ENCODE measurements at places on chromosomes 7 and 10.

- DNase-seq, result no peak
Observed at GRCh38 chr10:119135513-119135881, 30.0 kb downstream of the SFXN4 start.

DNA sequence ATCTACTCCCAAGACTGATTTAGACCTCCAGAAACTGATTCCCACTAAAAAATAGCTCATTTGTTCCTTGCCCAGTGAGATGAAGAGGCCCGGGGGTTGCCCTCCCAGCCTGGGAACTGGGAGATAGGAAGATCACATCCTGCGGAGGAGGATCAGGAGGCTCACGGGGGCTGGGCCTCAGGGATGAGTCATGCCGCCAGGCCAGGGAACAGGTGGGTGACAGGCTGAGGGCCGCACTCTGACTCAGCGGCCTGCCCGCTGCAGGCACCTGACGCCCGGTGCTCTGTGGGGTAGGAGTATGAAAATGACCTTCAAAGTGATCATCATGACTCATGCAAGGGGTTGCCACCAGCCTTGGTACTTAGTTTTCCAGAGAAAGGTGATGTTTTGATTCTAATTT is 104.5 kb upstream of the ZPBP start:
- DNase-seq, result no peak

GRCh38 chr10:131982796-131983195 is 1.1 kb upstream of the BNIP3 start:
- DNase-seq, result no peak

DNA sequence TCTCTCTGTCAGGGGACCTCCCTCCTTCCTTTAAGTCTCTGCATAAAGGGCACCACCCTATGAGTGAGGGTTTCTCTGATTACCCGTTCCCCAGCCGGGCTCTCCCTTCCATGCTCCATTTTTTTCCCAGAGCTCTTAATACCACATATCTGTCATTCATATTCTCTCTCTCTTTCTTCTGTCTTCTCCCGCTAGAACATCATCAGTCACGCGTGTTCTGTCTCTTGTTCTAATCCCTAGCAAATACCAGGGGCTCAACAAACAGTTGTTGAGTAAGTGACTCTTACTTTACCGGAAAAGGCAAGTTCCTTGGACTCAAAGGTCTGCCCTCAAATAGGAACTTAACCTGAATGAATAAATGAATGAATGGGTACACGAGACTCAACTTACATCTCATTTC is 68.5 kb downstream of the RSU1 start:
- no peak for DNase-seq

GRCh38 chr10:107576746-107577145 is 412.2 kb upstream of the SORCS1 start:
- peak; percentile 33 for DNase-seq

- no peak for DNase-seq
Observed at GRCh38 chr7:98641646-98642500, 24.8 kb downstream of the NPTX2 start.

GRCh38 chr10:10785627-10786026 is 232.0 kb upstream of the CELF2 start:
- DNase-seq, result no peak

- DNase-seq, result no peak
Observed at GRCh38 chr7:13226385-13226784, 539.0 kb downstream of the ARL4A start.

DNA sequence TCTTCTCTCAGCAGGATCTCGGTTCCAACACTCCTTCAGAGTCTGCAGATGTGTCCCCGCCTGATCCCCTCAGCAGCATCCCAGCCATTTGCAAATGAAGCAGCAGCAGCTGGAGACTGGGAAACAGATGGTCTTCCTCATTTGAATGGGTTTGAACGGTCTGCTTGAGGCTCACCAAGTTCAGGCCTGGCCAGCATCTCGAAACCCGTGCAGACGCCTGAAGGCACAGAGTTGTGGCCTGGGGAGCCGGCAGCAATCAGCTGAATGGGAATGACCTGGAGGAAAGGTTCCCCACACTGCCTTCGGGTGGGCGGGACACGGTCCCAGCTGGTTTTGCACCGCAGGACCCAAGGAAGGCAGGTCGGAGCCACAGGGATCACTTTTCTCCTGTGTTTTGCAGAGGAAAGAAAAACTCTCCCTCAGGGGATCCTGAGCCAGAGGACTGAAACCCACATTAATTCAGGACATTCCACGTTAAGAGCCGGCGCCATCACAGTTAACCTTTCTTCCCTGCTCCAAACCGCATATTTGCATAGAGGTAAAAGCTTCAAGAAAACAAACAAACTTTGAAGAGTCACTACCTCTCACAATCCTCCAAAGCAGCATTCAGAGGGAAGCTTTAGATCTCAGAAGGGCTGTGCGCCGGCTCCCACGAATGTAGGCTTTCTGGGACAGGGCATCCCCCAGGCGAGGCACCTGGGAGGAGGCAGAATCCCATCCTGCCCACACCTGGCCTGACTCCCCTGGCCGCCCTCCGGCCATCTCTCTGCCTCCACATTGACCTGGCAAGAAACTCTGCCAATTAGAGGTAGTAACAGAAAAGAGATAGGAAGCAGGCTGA is 17.7 kb downstream of the FGFR2 start:
- no peak for DNase-seq

GRCh38 chr7:80053124-80053523 is 81.5 kb upstream of the GNAI1 start:
- no peak for DNase-seq

- DNase-seq, result no peak
Observed at GRCh38 chr7:80924090-80924489, 5.2 kb upstream of the SEMA3C start.

DNA sequence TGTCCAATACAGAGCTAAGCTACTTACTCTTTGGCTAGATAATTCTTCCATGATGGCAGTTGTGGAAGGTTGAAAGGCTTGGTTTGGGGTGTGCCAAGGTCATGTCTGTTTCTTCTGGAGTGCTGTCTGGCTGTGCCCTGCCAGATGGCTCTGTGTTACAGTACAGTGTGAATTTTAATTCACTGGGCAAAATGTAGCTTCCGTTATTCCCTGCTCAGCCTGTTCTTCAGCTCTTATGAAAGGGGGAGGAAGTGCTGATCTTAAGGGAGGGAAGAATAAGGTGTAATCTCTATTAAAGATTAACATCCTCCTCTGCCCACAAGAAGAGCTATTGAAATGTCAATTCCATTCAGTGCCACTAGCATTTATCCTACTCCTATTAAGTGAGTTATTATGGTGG is 52.2 kb downstream of the SND1 start:
- DNase-seq, result no peak

- DNase-seq, result no peak
Observed at GRCh38 chr7:152858761-152859160, 99.2 kb downstream of the ACTR3B start.
